ENCODE measurements at places on chromosomes 11 and 22.

GRCh38 chr11:46611526-46612304, 5.3 kb downstream of the HARBI1 start:
- no peak for DNase-seq

- peak; percentile 28 for DNase-seq
Measured at GRCh38 chr11:84437071-84437980, 1151.2 kb upstream of the CCDC90B start.

DNA sequence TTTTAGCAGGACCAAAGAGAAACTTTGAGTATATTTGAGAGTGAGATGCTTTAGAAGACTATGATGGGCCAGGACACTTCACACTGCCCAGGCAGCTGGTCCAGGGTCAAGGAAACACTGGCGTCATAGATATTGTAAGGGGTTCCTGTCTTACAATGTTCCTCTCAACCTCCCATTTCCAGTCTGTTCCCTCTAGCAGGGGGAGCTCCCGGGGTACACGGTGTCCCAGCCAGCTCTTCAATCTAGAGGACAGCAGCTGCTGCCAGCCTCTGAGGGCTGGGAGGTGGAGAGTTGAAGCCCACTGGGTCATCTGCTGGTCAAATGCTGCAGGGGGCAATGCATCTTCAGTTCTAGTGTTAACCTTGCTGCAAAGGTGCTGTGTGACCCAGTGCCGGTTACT, 40.7 kb upstream of the TIMP3 start:
- DNase-seq = peak; percentile 53

DNA sequence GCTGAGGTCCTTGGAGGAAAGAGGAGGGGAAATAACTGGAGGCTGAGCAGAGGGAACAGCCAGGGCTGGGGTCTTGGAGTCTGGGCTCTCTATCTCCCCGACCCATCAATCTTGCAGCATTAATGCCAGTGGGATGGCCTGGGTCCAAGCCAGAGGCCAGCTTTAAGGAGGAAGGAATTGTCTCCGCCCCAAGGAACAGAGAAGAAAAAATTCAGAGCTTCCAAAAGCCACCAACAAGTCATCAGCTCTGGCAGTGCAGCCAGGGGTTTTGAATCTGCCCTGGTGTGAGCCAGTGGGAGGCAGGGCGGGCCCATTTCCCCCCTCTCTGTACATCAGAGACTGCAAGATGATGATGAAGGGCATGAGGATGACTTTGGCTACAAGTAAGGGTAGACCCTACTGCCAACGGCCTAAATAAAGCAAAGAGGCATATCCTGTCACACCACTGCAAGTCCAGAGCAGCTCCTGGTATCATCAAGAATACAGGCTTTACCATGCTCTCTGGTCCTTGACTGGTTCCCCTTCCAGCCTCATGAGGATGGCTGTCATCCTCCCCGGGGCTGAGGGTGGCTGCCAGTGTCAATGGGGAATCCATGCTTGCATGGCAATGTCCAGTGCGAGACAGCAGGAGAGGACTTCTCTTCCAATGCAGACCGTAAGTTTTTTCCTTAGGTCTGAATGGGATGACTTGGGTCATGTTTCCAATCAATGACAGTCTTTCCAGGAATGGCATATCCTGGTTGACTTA, 34.4 kb downstream of the LRRC32 start:
- DNase-seq = no peak
